Adrenal gland (tissue), 19 donors: ENCODE measurements at places on chromosomes 4 and X. TPM values are rescaled to one million over a fixed set of nuclear protein-coding genes. Genes with fewer than 3 reads are reported as not detected.

Gene NUDT10
- polyA plus RNA-seq = 3.8 TPM

Gene FAM9C
- polyA plus RNA-seq = not detected

Gene ZAR1
- polyA plus RNA-seq = not detected

Gene CSAG1
- not detected for polyA plus RNA-seq

Gene CPE
- 40.2 TPM for polyA plus RNA-seq

Gene SRPK3
- 0.31 TPM for polyA plus RNA-seq

Gene GLRB
- 1.7 TPM for polyA plus RNA-seq

Gene FRMD7
- polyA plus RNA-seq = not detected

Gene GPR82
- 0.16 TPM for polyA plus RNA-seq

Gene VSIG1
- polyA plus RNA-seq = 0.08 TPM

Gene LDB2
- 17.1 TPM for polyA plus RNA-seq

Gene TEC
- polyA plus RNA-seq = 3.2 TPM

Gene EVC
- polyA plus RNA-seq = 5.3 TPM

Gene MECP2
- 28.6 TPM for polyA plus RNA-seq

Gene HMX1
- polyA plus RNA-seq = not detected

Gene MAGEC2
- not detected for polyA plus RNA-seq

Gene TCEAL9
- 143 TPM for polyA plus RNA-seq

Gene KLB
- polyA plus RNA-seq = 1.1 TPM

Gene AASDH
- 15.0 TPM for polyA plus RNA-seq

Gene CFI
- polyA plus RNA-seq = 47.0 TPM

Gene SPINK2
- not detected for polyA plus RNA-seq

Gene SMIM31
- polyA plus RNA-seq = not detected

Gene HELT
- polyA plus RNA-seq = not detected

Gene BTK
- polyA plus RNA-seq = 6.3 TPM

Gene ARHGAP36
- 30.0 TPM for polyA plus RNA-seq

Gene MAGEA1
- not detected for polyA plus RNA-seq

Gene XAGE5
- polyA plus RNA-seq = not detected

Gene GABRB1
- polyA plus RNA-seq = not detected

Gene CSN1S1
- polyA plus RNA-seq = not detected

Gene F8A3
- not detected for polyA plus RNA-seq

Gene MAP7D2
- polyA plus RNA-seq = 1.3 TPM

Gene FSTL5
- 0.64 TPM for polyA plus RNA-seq

Gene RHOXF1
- not detected for polyA plus RNA-seq

Gene MAGEB17
- polyA plus RNA-seq = 0.32 TPM

Gene GASK1B
- 35.4 TPM for polyA plus RNA-seq

Gene DRD5
- not detected for polyA plus RNA-seq

Gene CENPE
- 0.86 TPM for polyA plus RNA-seq

Gene SMR3B
- not detected for polyA plus RNA-seq

Gene SMIM10
- 14.5 TPM for polyA plus RNA-seq

Gene GC
- 0.03 TPM for polyA plus RNA-seq

Gene PABPC5
- polyA plus RNA-seq = 8.7 TPM

Gene GAB3
- 8.2 TPM for polyA plus RNA-seq

Gene SPANXA1
- not detected for polyA plus RNA-seq

Gene ADH1A
- not detected for polyA plus RNA-seq

Gene CYTL1
- 0.48 TPM for polyA plus RNA-seq

Gene FHDC1
- polyA plus RNA-seq = 1.2 TPM

Gene PPBP
- not detected for polyA plus RNA-seq
